Kidney epithelial cell (primary cell): ENCODE measurements at places on chromosomes 1 and 21. TPM values are rescaled to one million over a fixed set of nuclear protein-coding genes. Genes with fewer than 3 reads are reported as not detected.

The RASAL2 gene
- total RNA-seq, result 18.3 and 20.8 TPM in 2 replicates

The CSF1 gene
- 53.4 and 78.5 TPM in 2 replicates for total RNA-seq

The SPRR2F gene
- not detected in 2 replicates for total RNA-seq

The NTNG1 gene
- 3.7 and 5.2 TPM in 2 replicates for total RNA-seq

The CLCA1 gene
- not detected in 2 replicates for total RNA-seq

The TSPEAR gene
- total RNA-seq, result not detected in 2 replicates

The ORC1 gene
- 2.2 and 2.7 TPM in 2 replicates for total RNA-seq
